ENCODE measurements at places on chromosomes 11 and 22.

- no peak for DNase-seq
Observed at GRCh38 chr11:133803026-133803425, 42.3 kb downstream of the SPATA19 start.

DNA sequence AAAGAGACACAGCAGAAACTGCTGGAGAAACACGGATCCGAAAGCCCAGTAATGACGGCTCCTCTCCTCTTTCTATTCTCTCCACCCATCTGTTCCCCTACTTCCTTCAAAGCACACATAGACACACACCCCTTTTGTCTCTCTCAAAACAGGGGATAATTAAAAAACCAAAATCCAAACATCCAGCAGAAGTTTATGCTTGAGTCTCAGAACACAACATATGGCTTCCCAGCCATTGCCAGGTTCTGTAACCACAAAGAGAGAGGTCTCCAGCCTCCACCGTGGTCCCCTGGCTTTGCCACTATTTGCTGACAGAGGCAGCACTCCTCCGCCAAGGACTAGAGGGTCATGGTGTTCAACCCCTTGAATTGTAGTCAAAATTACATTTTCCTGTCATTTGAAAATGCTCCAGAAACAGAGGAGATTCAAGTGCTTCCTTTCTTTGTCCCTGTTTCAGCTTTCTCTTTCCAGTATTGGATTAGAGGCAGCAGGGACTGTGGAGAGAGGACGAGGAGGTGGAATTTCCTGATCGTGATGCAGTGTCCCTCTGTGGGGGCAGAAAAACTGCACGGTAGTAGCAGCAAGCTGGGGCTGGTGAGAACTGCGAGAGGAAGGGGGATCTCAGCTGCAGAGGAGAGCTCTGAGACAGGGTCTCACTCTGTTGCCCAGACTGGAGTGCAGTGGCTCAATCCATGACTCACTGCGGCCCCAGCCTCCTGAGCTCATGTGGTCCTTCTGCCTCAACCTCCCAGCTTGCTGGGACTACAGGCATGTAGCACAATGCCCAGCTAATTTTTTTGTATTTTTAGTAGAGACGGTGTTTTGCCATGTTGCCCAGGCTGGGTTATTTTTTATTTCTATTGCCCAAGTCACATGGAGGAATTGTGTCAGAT lies 60.3 kb downstream of the UBASH3B start:
- DNase-seq: no peak

GRCh38 chr11:63901660-63902059 lies 15.3 kb downstream of the RCOR2 start:
- DNase-seq: no peak

GRCh38 chr22:50425179-50425916 lies 49.5 kb downstream of the SBF1 start:
- DNase-seq: no peak

GRCh38 chr11:14554959-14555358 lies 34.8 kb upstream of the PSMA1 start:
- no peak for DNase-seq

DNA sequence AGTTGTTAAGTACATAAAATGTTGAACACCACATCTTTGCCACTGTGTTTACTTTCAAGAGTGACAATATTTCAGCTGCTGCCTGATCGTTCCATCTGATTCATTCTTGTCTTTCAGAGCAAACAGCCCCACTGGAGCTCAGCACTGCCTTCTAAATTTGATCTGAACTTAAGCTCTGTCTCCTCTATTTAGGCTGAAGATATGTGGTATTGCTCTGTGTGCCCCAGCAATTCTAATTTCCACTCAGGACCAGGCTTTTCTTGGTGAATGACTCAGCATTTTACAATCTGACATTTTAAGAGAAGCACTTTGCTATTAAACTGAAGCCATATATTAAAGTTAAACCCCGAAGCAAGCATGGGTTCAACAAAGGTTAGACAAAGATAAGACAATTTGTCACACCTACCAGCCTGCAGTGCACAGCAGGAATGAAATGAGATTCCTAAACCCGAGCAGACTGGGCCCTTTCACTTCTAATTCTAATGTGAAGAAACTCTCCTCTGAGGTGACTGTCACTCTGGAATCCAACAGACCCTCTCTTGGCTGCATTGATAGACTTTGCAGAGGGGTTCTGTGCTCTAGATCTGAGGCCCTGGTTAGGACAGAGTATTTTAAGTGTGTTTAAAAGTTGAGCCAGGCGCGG lies 41.7 kb upstream of the PLET1 start:
- DNase-seq: no peak

DNA sequence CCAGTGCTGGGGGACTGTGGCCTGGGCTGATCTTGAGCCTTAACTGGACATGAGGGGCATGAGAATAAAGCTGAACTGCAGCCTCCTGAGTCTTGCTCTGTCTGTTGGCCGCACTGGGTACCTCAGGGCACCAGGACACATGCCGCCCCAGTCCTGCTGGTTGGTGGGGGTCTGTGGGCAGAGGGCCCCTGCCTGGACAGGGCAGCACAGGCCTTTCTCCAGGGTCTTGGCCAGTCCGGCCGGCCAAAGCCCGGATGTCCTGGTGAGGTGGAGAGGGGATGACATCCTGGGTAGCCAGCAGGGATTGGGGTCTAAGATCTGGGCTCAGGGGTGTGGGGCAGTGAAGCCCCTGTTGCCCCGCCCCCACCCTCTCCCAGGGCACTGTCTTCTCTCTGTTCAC lies 1.5 kb upstream of the RPS6KA4 start:
- no peak for DNase-seq

- peak; percentile 24 for DNase-seq
Observed at GRCh38 chr11:123261345-123262106, 66.5 kb upstream of the CLMP start.

- no peak for DNase-seq
Observed at GRCh38 chr11:110027627-110028371, 65.4 kb upstream of the ZC3H12C start.

GRCh38 chr11:726278-727220 lies 20.5 kb downstream of the EPS8L2 start:
- DNase-seq: no peak

GRCh38 chr11:65506290-65506771 lies 7.5 kb downstream of the MALAT1 start:
- DNase-seq: no peak

- DNase-seq: no peak
Observed at GRCh38 chr11:133902506-133902905, 54.3 kb downstream of the IGSF9B start.

DNA sequence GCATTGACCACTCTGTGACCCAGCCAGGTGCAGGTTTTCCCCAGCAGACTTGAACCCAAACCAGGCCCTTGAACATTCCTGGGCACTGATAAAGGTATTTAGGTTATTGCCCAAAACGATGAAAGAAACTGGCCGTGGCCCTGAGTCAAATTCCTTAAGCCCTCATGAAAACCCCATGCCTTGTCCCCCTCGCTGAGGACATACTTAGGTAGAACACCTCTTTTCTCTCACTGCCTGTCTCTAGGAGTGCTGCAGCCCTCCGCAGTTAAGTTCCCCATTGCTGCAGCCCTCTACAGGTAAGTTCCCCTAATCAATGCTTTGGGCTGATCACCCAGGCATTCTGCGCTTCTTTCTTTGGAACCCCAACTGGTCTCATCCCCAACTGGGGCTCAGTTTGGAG lies 961.6 kb downstream of the TBC1D22A start:
- DNase-seq: no peak

DNA sequence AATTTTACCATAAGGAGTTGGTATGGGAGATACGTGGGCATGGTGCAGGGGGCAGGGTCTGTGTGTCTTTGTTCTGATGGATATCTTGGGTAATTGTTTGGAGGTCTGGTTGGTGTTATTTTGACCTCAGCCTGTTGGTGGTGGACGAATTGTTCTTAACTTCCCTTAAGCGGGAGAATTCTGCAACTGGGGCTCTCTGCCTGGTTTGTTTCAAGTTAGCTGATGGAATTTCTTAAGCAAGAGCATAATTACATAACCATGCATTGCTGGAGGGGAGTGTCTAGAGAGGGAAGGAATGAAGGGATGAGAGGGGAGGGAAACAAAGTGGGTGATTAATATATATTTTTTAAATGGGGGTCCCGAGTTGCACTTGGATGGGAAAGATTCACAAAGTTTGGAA lies 908.5 kb upstream of the RAG2 start:
- DNase-seq: no peak

DNA sequence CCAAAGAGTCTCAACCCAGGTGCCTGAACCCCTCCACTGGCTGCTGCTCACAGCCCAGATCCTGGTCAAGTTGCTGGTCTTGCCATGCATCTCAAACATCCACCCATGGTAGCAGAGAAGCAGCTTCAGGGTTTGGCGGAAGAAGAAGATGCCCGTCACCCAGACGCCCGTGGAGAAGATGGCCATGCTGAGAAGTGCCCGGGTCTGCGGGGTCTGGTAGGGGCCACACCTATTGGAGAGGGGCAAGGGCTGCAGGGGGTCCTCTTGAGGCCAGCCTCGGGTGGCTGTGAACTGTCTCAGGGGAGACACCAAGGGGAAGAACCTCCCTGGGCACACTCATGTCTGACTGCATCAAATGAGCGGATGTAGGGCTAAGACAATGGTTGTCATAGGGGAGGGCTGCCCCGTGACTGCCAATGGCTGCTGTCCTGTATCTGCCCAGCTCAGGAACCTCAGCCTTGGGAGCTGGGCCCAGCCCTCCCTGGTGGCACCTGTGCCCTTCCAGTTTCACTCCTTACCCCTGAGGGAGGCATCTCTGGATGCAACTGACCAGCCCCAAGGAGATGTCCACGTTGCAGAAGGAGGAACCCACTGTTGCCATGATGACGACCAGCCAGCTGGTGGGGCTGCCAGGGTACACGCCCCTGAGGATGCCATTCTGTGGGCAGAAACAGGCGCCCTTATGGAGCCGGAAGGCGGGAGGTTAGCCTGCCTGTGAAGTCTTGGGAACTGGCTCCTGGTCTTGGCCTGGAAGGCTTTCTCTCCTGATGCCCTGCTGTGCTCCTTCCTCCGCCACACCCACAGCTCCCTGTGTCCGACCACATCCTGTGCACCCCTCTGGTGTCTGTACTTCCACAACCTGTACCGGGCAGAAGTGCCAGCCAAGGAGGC lies 1.2 kb downstream of the CPT1B start:
- no peak for DNase-seq

GRCh38 chr11:32972781-32973180 lies 42.9 kb upstream of the DEPDC7 start:
- DNase-seq: no peak

DNA sequence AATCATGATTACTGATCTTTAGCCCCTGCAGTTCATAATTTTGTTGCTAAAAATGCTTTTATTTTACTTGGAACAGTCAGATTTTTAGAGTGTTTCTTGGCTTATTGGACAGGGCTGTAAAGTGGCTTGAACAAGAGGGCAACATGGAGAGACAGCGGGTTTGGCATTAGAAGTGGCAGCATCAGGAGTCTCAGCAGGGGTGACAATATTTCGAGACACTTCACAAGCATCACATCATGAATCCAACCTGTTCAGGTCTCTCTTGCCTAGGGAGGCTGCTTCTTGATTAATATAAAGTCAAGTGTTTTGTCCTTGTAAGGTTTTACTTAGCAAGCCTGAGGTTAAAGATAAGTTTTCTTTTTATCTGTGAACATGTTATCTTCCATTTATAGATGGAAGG lies 2249.5 kb downstream of the LRRC4C start:
- DNase-seq: no peak

- DNase-seq: no peak
Observed at GRCh38 chr11:8389029-8389996, 125.6 kb upstream of the LMO1 start.

DNA sequence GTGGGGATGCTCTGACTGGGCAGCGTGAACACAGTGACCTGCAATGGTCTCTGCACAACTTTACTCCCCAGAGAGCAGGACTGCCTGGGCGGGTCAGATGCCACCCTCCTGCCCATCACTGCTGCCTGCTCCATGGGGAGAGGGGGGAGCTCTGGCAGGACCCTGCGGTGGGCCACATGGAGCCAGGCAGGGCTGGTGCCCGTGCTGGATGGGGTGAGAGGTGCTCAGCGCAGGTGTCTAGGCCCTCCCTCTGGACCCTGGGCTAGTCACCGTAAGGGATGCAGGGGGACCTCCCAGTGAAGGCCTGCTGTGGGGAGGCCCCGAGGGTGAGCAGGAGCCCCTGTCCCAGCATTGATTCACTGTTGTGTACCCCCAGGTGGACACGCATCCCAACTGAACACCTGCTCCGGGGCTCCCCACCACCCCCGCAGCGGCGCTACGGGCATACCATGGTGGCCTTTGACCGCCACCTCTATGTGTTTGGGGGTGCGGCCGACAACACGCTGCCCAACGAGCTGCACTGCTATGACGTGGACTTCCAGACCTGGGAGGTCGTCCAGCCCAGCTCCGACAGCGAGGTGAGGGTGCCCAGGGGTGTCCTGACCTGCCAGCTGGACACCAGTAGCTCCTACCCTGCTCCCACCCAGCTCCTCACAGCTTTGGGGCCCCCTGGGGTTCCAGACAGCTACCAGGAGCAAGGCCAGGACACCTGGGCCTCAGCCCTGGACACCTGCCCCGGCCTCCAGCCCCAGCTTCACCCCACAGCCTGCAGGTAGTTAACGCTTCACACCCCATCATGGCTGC lies 9.4 kb downstream of the LZTR1 start:
- no peak for DNase-seq

DNA sequence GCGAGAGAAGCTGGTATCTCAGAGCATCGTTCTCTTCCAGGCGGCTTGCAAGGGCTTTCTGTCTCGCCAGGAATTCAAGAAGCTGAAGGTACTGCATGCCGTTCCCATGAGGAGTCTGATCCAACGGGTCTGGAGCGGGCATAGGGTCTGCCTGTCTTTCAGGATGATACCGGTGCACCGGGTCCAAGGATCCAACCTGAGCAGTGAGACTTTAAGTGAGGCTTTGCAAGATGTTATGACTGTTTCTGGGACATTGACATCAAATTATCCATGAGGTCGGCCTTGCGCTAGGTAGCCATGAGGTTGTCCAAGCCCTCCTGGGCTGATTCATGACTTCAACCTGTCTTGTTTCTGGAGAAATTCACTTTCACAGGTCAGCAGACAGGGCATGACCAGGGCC lies 132.3 kb downstream of the MYO18B start:
- no peak for DNase-seq
